ENCODE measurements at places on chromosomes 4 and X.

GRCh38 chr4:41428601-41429279 lies 109.2 kb upstream of the LIMCH1 start:
- no peak for DNase-seq

DNA sequence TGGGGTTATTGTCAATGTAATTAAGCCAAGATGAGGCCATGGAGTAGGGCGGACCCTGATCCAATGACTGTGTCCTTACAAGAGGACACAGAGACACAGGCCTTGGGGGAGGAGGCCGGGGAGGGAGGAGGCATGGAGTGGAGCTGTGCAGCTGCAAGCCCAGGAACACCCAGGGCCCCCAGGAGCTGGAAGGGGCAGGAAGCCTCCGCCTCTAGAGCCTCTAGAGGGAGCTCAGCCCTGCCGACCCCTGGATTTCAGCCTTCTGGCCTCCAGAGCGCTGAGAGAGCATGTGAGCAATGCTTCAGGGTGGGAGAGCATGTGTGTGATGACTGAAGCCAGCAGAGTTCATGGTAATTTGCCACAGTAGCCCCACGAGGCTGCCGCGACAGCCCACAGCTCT lies 234.6 kb downstream of the AFAP1 start:
- DNase-seq: no peak

- DNase-seq: no peak
Observed at GRCh38 chr4:6758728-6759127, 23.8 kb upstream of the KIAA0232 start.

DNA sequence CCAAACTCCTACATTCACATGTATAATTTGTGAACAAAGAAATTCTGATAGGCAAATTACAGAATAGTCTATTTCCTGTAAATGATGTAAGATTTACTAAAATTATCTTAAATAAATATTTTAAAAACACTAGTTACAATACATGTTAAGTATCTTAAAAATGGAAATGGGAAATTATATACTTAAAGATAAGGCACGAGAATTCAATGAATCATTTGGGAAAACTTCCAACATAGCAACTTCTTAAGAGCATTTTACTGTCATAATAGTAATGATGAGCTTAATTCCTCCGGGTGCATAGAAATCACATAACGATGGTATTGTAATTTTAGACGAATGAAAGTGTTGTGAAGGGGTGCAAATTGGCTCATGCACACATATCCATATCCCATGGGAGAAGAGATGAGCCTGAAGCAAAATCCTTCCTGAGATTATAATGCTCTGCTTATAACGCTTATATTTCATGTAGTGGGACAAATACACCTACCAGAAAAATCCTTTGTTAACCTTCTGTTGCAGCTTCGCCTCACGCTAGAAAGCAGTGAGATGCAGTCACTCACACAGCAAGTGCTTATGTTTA lies 873.5 kb downstream of the PDHA2 start:
- no peak for DNase-seq

DNA sequence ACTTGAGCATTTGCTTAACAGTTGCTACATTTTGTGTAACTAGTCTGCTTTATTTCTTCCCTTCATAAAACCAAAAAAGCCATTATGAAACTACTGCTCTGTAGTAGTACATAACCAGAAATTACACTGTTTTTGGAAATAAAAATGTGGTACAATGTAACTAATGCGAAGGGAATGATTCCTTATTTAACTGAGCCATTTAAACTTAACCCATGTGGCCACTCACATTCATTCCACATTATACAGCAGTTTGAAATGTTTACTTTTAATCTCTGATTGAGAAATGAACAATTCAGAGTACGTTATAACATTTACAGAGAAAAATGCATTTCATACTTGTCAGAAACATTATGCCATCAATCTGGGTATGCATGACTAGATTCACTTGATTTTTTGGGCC lies 94.2 kb downstream of the NYX start:
- DNase-seq: no peak

DNA sequence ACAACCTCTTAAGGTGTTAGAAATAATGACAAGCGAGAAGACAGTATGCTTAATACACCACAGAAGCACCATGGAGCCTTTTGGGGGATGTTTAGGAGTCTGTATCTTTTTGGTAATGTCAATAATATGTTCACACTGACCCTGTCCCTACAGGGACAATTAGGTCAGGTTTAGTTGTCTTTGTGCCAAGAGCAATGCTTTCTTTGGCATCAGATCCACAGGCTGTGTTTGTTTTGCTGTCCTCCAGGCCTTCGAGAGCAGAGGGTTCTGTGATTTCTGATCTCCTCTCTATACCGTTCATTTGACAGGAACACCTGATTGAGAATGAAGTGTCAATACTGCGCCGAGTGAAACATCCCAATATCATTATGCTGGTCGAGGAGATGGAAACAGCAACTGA lies 153.8 kb downstream of the DCLK2 start:
- no peak for DNase-seq

DNA sequence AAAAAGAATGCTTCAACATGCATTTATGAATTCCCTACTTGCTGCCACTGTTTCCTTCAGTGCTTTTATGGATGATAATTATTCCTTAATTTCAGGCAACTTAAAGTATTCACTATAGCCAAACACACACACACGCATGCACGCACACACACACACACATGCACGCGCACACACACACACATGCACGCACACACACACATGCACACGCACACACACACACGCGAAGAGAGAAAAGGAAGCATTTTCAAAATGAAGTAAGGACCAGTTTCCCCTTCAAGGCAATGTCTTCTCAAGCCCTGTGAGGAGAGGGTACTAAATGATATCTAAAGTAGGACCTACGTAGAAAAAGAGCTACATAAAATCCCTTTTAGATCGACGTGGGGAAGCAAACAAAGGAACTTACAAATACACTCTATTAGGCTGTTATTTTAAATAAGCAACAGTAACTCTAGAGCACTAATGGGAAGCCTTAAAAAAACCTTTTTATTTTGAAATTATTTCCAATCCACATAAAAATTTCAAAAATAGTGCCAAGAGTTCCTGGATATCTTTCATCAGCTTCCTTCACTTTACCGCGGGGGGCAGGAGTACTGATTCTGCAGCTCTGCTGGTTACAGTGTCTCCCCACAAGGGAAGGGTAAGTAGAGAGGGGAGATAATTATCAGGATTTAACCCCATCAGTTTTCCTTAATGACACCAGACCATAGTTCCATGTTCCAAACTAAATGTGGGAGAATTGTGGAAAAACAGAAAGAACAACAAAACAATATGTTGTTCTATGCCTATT lies 13.7 kb downstream of the IRF2 start:
- no peak for DNase-seq

DNA sequence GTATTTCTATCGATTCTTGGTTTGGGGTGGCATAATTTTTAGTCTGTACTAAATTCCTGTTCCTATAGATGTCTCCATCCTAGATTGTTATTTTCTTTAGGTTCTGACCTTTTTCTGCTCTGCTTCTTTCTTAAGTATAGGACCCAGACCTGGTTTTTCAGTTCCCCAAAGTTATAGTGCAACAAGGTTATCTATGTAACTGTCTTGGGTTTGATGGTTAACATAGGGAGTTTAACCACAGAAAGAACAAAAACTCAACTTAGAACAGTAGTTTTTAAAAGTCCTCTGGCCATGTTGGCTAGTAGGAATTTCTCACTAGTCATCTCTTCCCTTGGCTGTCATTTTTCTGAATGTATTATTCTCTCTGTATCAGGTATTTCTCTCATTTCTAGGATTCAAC lies 38.8 kb upstream of the MAD2L1 start:
- DNase-seq: no peak

DNA sequence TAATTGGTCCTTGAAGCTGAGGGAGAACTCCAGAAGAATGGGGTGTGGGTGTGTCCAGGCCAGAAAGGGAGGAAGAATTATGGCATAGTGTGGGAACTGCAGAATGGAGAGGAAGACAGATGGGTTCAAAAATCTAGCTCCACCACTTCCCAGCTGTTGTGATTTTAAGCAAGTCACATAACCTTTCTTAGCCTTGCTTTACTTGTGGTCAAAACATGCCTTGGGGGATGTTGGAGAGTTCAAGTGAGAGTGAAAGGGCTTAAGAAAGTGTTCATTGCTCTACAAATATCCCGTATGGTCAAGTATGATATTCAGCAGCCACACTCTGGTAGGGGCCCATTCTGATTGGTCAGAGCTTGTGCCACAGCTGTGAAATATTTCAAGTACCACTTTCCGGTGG lies 15.0 kb upstream of the STARD8 start:
- DNase-seq: no peak

DNA sequence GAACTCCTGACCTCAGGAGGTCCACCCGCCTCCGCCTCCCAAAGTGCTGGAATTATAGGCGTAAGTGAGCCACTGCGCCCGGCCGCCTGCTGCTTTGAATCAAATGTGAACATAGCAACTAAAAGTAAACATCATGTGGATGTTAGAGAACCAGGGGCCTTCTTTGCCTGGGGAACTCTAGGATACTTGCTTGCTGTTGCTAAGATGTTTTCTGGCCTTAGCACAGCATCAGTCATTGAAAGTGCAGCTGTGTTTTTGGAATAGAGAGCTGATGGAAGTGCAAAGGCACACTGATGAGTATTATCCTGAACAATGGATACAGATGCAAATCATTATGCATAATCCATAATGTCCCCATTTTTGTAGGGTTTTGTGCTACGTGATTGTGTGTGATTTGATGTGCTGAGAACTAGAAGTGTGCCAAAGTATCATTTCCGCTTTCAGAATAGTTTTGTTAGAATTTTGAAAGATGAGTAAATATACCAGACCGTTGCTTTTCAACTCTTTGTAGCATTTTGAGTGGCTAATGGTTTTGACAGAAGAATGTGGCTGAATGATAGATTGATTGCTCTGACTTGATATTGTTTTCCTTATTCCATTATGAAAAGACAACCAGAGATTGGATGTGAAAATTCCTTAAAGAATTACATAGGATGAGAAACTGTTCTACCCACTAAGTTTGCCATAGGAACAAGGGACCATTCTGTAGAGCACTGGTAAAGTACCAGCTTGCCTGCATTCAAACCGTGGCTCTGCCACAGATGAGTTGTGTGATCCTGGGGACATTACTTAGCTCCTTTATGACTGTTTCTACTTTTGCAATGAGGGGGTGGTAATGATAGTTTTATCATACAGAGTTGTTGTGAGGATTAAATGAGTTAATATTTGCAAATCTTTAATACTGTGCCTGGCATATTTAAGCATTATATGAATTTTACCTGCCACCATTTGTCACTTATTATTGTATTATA lies 74.7 kb downstream of the REPS2 start:
- no peak for DNase-seq

DNA sequence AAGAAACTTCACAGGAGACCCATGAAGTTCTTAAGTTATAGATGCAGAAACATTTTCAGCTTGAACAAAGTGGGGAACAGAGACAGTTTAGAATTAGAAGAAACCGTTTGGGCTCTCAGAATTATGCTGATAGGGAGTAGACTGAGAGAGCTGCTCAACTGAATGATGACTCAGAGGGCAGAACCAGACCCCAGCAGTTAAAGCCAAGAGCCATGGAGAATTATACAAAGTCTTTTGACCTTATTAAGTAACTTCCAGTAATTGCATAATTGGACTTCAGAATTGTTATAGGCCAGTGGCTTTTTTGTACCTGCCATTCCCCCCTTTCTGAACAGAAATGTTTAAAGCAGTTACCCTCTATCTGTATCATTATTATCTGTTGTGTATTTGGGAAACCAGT lies 642.1 kb downstream of the CCSER1 start:
- DNase-seq: no peak

- no peak for DNase-seq
Observed at GRCh38 chr4:3232871-3233271, 16.1 kb upstream of the MSANTD1 start.

- peak; percentile 66 for DNase-seq
Observed at GRCh38 chrX:129957241-129958082, 25.0 kb upstream of the BCORL1 start.

- no peak for DNase-seq
Observed at GRCh38 chr4:2256156-2256731, 5.7 kb downstream of the MXD4 start.

DNA sequence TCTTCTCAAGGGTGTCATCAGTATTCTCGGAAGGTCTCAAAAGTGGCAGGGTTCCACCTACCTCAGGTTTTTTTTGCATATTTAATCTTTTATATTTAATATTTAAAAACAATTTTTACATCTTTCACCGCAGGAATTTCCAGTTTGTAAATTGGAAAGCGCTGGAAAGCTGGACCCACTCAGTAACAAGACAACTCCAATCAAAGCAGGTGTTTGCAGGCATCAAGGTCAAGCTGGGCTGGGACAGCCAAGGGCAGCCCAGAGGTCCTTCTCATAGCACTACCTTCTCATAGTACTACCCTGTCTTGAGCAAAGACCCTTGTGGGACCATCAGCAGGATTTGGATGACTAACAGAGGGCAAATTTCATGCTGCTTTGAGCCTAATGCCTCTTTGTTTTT lies 160.1 kb downstream of the TET2 start:
- DNase-seq: no peak

- no peak for DNase-seq
Observed at GRCh38 chr4:18020145-18020670, 1.3 kb downstream of the LCORL start.

- peak; percentile 82 for DNase-seq
Observed at GRCh38 chrX:10619425-10620046, 849 bp downstream of the MID1 start.

DNA sequence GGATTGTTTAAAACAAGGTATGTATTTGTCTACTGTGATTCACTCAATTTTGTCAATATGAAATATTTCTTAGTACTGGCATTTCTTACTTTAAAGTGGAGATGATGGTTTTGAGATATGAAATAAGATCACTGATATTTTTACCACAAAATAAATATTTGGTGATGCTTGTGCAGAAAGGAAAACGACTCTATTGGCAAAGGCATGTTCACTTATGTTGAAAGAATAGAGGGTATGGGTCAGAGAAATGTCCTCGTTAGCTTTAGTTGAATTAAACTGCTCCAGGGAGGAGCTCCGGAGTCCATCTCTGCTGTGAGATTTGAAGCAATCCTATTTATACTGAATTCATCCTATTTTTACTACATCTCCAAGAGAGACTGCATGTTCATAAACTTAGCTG lies 84.2 kb downstream of the SH3BGRL start:
- no peak for DNase-seq

DNA sequence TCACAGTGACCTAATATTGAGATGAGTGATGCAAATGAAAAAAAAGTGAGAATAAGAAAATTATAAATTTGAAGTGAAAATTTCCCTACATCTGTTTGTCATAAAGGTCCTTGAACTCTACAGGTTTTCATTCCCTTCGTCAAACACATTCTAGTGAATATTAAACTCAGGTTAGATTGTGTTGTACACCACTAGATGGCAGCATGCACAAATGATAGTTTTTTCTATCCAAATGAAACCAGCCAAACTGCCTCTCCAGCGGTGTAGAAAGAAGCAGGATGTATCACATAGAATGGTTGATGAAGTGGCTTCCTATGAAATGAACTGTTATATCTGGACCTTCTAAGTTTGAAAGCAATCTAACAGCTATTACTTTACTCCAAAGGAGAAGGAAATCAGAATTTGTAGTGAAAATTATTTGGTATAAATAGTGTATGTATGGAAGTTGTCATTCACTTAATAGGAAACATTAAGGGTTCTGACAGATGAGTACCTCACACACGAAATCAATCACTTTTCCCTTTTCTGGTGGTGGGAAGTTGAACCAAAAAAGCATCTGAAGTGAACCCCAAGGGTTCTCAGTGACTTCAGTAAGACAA lies 382.7 kb downstream of the UNC5C start:
- DNase-seq: peak; percentile 12
